ENCODE measurements at places on chromosomes 12 and 14.

GRCh38 chr14:59303216-59303615 lies 114.7 kb downstream of the DAAM1 start:
- DNase-seq = no peak

DNA sequence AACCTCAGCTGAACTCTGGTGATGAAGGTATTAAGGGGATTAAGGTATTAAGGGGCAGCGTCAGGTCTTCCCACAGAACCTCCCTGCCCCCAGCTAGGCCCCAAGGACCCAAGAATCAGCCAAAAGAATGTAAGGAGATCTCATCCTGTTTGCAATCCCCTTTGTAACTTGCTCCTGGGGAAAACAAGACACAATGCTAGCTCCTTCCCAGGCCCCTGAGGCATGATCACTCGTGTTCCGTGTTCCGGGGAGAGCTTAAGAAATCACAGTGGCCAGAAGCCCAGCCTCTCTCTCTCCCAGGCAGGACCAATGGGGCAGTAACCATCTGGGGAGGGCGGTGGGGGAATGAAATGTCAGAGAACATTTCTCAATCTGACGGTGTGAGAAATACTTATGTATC lies 33.2 kb downstream of the PIGH start:
- no peak for DNase-seq

GRCh38 chr14:94079891-94080620 lies 946 bp downstream of the DDX24 start:
- DNase-seq = no peak

DNA sequence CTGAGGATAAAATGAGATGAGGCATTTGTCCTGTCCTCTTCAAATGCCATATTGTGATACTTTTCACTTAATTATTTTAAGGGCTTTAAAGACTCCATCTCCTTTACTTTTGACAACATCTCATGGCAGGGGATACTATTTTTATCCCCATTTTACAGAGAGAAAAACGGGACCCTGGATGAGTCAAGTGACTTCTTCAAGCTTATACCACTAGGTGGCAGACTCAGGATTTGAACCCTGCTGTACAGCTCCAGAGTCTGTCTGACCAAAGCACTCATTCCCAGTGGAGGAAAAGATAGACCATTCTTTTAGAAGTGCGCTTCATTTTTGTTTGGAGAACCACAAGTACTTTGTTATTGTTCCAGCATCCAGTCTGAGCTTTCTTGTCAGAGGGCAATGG lies 1.7 kb upstream of the SMOC1 start:
- no peak for DNase-seq

GRCh38 chr14:103033681-103034096 lies 23.7 kb downstream of the CDC42BPB start:
- no peak for DNase-seq

- no peak for DNase-seq
Observed at GRCh38 chr14:23359167-23359626, 5.8 kb downstream of the EFS start.
